ENCODE measurements at places on chromosomes 5 and 9.

GRCh38 chr5:66542711-66543110 is 53.5 kb upstream of the MAST4 start:
- no peak for DNase-seq

DNA sequence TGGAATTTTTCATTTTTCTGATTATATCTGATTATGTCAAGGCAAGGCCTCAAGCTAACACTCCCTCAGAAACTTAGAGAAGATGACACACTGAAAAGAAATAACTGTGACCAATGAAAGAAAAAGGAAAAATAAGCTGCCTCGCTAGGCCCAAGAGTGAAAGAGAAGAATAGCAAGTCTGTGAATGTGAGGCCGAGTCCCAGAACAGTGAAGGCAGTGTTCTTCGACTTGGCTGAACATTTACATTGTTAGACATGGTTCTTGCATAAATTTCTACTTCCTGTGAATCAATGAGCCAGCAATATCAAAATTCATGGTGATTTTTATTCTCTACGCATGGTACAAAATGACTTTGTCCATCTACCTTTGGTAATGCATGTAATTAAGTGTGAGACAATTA is at the start of gene ATP10B:
Gene ATP10B (minus strand): TSS at position 163 of the 400 bp plus-strand sequence. CDS start 164,137 bp downstream, outside the sequence.
- DNase-seq = no peak

GRCh38 chr5:179324760-179325295 is 20.4 kb downstream of the ADAMTS2 start:
- no peak for DNase-seq

DNA sequence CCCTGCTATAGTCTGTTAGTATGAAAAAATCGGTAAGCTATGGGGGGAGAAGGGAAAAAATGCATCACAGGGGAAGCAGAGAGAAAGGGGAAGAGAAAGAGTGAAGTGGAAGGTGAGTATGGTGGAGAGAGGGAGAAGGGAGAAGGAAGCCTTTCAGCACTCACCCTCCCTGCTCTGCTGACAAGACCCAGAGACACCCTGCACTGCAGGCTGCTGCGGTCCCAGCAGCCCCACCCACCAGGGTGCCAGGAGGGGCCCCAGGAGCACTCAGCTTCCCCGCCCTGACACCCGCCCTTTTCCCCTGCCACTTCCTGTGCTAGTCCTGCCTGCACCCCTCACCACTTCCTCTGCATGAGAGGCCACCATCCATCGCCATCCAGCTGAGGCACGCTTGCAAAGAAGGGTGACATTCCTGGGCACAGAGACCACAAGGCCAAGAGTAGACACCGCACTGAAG is 12.7 kb downstream of the STK10 start:
- DNase-seq = no peak

GRCh38 chr5:71740015-71740753 is 21.1 kb downstream of the CARTPT start:
- DNase-seq = no peak

- DNase-seq = no peak
Observed at GRCh38 chr5:96440185-96440538, 7.1 kb upstream of the PCSK1 start.

DNA sequence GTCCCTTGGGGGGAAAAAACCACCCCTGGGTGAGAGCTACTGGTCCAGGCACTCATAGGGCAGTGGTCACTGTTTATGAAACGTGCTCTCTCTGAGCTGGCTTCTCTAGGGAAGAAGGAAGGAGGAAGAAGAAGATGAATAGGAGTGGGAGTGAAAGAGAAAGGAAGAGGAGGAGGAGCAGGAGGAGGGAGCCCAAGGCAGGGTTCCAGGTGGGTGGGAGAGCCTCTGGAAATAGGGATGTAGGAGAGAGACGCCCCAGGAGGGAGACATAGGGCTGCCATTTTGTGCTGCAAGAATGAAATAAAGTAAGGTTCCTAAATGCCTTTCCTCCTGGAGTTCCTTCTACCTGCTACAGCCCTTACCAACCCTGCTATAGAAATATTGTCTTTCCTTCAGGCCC is 65.7 kb downstream of the PCDH1 start:
- DNase-seq = no peak

DNA sequence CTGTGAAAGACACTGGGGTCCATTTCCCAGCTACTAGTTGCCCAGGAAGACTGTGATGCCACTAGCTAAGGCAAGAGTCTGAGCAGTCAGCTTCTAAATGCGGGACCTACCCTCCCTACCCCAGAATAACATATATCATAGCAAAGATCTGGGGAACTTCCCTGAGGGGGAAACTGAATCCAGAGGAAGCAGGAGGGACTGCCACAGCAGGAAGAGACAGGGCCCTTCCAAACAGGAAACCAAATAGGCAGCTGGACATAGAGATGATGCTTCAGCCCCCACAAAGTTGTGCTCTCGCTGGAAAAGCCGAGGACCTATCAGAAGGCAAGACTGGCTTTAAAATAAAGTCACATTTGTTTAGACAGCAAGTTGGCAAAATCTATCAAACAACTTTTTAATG is 51.1 kb downstream of the KLHL3 start:
- DNase-seq = peak; percentile 14

GRCh38 chr9:98610211-98610610 is 98.5 kb downstream of the GABBR2 start:
- peak; percentile 74 for DNase-seq

GRCh38 chr5:90747693-90748092 is 189.1 kb downstream of the ADGRV1 start:
- no peak for DNase-seq

- DNase-seq = peak; percentile 41
Observed at GRCh38 chr5:68264024-68264956, 48.7 kb downstream of the PIK3R1 start.

GRCh38 chr5:78591138-78591612 is 57.4 kb downstream of the LHFPL2 start:
- peak; percentile 37 for DNase-seq

DNA sequence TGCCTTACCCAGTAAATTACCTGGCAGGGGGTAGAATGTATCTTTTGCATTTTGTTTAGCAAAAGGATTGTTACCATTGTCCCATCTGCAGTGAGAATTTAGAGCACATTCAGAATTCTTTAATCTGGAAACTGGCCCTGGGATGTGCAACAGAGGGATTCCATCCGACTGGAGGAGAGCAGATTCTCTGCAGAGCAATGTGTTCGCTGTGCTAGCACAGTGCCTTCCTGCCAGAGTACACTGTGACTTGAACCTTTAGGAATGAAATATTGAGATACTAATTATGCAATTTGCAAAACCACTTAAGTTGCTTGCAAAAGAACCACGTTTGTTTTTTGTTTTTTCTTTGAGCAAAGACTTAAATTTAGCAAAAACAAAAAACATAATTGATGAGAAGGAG is 22.5 kb upstream of the DMRT1 start:
- DNase-seq = no peak

DNA sequence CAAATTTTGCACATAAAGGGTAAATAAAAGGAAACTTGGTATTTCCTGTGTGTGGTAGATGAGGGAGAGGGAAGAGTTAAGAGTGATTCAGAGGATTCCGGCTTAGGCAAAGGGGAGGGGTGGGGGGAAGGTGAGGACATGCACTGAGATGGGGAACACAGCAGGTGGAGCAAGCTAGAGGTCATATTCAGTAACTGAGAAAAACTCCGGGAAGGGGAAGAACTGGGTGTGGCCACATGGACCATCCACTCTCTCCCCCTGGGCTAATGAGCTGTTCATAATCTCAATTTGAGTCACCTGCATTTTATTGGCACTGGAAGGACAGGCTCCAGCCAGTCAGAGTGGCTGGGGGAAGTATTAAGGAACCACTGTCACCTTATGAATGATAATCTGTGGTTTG is 45.1 kb upstream of the UGCG start:
- peak; percentile 25 for DNase-seq

GRCh38 chr9:70490478-70490877 is 76.0 kb upstream of the KLF9 start:
- DNase-seq = no peak

GRCh38 chr9:116958881-116959280 is 271.8 kb downstream of the TRIM32 start:
- no peak for DNase-seq

GRCh38 chr5:54018438-54018837 is 291.9 kb downstream of the ARL15 start:
- DNase-seq = no peak

GRCh38 chr5:157566902-157567489 is 8.6 kb downstream of the ADAM19 start:
- no peak for DNase-seq

DNA sequence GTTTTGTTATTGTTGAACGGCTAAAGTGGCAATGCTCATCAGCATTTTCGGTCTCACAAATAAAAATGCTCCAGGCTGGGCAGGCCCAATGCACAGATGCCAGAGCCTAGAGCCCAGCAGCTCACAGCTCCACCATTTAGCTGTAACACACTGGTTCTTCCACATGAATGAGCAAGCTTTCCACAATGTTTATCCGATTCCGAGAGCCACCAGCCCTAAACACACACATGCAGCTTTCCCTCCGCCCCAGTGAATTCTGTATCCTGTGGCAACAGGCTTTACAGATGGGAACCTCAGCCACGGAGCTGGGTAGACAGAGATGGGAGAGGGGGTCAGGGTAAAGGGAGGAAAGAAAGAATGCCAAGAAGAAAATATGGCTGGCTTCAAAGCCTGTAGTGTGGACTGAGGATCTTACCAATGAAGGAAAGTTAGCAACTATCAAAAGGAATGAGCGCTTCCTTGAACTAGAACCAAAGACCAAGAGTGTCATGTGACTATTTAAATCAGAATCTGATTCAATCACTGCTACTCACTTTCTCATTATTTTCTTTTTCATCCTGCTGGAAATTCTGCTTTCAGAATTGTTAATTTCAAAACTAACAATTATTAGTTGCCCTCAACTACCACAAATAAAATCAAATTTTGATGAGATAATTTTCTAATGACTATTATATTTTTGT is 77.1 kb downstream of the MRPS27 start:
- no peak for DNase-seq

- no peak for DNase-seq
Observed at GRCh38 chr5:53691014-53691413, 130.6 kb downstream of the NDUFS4 start.

DNA sequence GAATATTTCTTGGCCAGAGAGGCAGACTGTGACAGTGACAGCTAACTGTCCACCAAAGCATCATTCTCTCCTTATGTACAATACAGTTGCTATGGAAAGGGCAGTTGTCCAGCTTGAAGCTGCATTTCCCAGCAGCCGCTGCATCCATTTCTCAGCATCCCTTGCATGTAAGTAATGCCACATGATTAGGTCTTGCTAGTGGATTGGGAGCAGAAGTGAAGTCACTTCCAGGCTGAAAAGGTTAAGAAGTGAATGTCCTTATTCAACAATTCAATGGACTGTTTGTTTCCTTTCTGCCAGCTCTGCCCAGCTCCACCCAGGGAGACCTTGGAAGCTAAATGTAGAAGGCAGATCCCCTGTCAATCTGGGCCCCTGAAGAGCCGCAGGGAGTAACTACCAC is 26.1 kb upstream of the RETREG1 start:
- no peak for DNase-seq

GRCh38 chr9:130630071-130630450 is 34.3 kb upstream of the PRDM12 start:
- DNase-seq = no peak

GRCh38 chr9:127128341-127129072 is 6.1 kb upstream of the ANGPTL2 start:
- no peak for DNase-seq

DNA sequence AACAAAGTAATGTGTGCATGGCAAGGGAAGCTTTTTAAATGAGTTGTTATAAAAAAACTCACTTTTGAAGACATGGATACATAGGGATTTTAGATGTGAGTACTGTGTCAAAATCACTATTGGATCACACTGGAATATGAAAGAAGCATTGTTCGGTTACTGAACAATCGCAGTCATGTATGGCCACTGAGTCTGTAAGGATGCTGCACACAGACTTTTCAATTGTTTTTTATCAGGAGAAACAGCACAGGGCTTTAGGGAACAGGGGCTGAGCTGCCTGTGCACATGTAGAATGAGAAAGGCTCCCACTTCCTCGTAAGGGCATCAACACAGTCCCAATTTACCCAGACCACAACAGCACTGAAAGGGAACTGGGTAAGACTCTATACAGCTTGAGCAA is 1333.9 kb upstream of the DMAC1 start:
- no peak for DNase-seq

DNA sequence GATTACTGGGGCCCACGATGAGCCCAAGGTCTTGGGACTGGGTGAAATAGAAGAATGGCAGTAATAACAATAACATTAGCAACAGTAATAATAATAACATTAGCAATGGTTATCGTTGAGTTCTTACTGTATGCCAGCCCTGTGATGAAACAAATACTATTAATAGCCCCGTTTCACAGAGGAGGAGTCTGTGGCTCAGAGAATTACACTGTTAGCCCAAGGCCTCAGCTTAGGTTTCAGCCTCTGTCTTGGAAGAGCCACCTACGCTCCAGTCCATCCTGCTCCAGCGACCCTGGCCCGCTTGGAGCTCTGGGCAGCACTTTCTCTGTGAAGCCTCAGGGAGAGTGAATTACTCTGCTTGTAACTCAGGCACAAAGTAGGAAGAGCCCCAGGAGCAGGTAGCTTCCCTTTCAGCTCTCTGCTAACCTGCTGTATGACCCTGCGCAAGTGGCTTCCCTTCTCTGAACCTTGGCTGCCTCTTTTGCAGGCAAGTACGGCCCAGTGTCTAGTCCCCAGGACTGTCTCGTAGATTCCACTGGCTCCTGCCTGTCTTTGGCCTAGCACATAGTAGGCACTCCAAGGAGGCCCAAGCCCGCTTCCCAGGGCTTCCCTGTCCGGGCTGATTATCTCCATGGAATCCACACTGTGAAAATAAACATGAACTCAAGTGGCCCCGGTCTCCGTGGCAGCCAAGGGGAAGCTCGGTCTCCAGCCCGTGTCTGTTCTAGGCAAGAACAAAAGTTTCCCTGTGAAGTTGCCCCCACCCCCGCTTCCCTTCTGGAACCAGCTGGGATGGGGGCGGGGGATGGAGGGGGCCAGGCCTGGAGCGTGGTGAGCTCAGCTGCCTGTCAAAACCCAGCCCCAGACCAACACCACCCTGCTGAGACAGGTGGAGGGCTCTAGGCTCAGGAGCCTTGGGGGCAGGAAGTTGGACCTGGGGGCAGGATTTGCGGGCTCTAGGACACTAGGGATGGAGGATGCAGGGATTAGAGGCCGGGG is 26.2 kb upstream of the LMX1B start:
- peak; percentile 86 for DNase-seq

DNA sequence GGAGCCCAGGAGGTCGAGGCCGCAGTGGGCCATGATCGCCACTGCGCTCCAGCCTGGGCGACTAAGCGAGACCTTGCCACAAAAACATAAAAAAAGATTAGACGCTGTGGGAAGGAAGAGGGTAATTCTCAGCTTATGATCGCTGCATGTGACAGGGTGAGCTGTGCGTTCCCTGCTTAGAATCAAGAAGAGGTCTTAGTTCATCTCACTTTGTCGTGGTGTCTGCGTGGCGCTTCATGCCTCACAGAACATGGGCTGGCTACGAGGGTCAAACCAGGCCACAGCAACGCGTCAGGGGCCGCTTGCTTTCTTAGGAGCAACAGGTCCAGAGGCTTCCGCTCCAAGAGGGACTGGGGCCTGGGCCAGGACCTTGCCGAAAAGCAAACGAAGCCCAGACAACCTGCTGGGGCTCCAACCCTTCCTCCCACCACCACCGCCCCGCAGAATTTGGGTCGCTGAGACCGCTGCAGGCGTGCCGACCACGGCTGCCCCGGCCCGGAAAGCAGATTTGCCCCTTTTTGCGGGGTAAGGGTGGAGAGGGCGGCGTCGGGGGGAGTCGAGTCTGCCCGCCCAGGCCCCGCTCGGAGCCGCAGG is 10.0 kb upstream of the GRIN1 start:
- peak; percentile 37 for DNase-seq
